Peyer's patch (tissue), 4 donors: ENCODE measurements at places on chromosomes 2 and 18. TPM values are rescaled to one million over a fixed set of nuclear protein-coding genes. Genes with fewer than 3 reads are reported as not detected.

DNA sequence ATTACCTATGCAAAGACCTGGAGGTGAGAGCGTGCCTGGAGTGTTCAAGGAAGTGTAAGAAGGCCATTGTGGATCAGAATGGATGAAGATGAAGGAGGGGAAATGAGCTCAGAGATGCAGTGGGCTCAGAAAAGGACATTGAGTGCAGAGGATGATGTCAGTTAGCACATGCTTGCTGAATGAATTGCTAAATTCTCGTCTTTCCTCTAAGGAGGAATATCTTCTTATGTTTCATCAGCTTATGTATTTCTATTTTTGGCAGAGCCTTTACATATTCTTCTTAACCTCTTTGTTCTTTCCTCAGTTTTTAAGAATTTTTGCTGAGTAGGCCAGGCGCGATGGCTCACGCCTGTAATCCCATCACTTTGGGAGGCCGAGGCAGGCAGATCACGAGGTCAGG is 30.9 kb downstream of the FAM171B start:
- no peak for DNase-seq

DNA sequence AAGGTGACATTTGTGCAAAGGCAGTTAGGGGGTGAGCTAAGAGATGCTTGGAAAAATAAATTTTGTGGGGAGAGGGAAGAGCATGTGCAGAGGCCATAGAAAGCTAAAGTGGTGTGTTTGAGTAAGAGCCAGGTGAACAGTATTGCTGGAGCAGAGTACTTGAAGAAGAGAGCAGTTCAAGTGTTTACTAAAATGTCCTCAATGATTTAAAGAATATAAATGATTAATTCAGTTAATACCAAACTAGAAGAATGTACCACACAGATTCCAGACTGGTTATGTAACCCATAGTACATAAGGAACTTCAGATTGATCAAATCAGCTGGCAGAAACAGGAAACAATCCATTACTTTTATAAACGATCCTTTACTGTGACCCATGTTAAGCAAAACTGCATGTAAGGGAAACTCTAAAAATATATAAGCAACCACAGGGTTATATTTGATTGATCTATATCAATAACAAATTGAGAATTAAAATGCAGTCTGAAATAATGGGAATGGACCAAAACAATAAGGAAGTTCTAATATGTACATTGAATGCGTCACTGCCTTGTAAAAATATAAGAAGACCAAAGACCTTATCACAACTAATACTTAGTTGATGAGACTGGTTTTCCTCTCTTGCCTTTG is 76.9 kb downstream of the LDAH start:
- DNase-seq: no peak

The IL1RL2 gene
- total RNA-seq: 0.57 TPM

DNA sequence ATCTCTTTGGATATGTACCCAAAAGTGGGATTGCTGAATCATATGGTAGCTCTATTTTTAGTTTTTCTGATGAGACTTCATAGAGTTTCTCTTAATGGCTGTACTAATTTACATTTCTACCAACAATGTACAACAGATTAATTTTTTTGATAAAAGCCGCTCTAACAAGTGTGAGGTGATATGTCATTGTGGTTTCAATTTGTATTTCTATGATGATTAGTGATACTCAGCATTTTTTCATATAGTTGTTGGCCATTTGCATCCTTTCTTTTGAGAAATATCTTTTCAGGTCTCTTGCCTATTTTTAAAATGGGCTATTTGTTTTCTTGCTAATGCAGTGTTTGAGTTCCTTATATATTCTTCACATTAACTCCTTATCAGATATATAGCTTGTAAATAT is 4.3 kb downstream of the IL18RAP start:
- DNase-seq: no peak

GRCh38 chr2:186484062-186484735 is 1.9 kb upstream of the ZC3H15 start:
- DNase-seq: no peak

The MFSD6 gene
- total RNA-seq: 184 TPM

The GAREM2 gene
- total RNA-seq: not detected

The EFR3B gene
- total RNA-seq: 0.40 TPM

DNA sequence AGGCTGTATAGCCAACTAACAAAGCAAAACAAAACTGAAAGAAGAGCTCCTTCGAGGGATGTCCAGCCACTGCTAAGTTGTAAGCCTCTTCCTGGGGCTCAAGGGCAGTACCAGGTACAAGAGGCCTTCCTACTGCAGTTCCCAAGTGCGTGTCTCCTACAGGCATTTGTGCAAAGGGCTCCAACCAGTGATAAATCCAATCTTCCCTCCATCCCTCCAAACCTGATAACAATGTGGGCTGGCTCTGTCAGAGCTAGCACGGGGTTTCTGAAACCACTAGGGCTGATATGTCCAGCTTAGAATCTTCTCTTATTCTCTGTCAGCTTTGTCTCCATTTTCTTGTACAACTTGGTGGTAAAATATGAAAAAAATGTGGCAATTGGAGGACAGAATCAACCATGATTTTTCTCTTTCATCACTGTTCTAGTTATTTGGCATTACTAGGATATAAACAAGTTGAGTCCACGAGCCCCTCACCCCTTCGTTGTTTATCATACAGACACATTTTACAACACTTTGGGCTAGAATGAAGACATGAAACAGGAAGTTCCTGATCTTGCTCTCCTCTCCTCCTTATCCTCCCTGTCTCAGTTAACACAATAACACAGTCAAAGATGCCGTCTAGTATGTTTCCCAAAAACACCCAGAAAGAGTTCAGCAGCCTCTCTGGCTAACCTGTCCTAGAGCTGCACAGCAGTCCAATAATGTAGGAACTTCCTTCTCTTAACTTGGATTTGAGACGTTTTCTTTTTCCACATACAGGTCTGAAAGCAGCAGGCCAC is 35.4 kb upstream of the WIPF1 start:
- DNase-seq: peak; percentile 28

The RRM2 gene
- total RNA-seq: 19.3 TPM

The SKOR2 gene
- total RNA-seq: not detected

DNA sequence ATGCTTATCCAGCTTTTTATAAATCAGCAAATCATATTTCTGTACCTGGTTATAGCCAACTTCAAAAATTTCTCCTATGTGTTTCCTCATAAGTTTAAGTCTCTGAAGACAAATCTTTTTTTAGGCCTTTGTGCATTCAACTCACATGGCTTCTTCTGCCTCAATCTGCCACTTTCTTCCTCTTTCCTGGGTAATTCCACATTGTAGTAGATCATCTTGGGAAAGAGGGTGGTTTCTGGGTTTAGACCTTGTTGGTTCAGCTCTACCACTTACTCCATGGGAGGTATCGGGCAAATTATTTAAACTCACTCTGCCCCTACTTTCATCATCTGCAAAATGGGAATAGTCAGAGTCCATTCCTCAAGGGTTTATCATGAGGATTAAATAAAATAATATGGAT is 707.0 kb upstream of the ZEB2 start:
- DNase-seq: no peak

The CLIP4 gene
- total RNA-seq: 19.7 TPM

The MYCN gene
- 5.0 TPM for total RNA-seq

GRCh38 chr18:52045946-52046675 is 293.9 kb upstream of the DCC start:
- no peak for DNase-seq

- DNase-seq: no peak
Observed at GRCh38 chr18:7590826-7591560, 23.9 kb downstream of the PTPRM start.

DNA sequence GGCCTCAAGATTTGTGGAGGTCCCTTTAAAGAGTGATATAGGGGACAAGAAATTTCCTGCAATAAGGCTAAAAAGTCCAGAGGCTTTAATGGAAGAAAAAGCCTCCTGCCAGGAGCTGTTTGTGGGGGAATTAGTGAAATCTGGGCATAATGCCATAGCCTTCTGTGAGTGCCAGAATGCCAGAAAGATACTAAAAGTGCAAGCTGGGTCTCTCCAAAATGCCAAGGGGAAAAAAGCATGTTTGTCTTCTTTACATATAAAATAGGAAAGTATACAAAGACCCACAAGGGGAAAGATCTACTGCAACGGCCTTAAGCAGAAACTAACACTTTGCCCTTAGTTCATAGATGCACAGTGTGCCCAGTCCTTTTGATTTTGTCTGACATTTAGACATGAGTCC is 647.7 kb upstream of the ZNF804A start:
- no peak for DNase-seq

GRCh38 chr2:175837046-175837445 is 165.0 kb downstream of the LNPK start:
- no peak for DNase-seq

The LHCGR gene
- total RNA-seq: not detected

GRCh38 chr2:16218625-16219024 is 278.3 kb downstream of the MYCN start:
- no peak for DNase-seq

The KCNS3 gene
- total RNA-seq: 14.0 TPM

- DNase-seq: no peak
Observed at GRCh38 chr2:67930156-67930555, 132.6 kb downstream of the C1D start.

GRCh38 chr2:48714245-48714644 is 41.3 kb downstream of the LHCGR start:
- DNase-seq: no peak

The CD28 gene
- total RNA-seq: 0.53 TPM

GRCh38 chr2:233386382-233387041 is 32.2 kb downstream of the DGKD start:
- DNase-seq: no peak

GRCh38 chr2:183089192-183089851 is 10.8 kb downstream of the DUSP19 start:
- DNase-seq: no peak

- DNase-seq: no peak
Observed at GRCh38 chr2:129742415-129743180, 236.9 kb upstream of the RAB6C start.

The ZNF512 gene
- total RNA-seq: 45.2 TPM

DNA sequence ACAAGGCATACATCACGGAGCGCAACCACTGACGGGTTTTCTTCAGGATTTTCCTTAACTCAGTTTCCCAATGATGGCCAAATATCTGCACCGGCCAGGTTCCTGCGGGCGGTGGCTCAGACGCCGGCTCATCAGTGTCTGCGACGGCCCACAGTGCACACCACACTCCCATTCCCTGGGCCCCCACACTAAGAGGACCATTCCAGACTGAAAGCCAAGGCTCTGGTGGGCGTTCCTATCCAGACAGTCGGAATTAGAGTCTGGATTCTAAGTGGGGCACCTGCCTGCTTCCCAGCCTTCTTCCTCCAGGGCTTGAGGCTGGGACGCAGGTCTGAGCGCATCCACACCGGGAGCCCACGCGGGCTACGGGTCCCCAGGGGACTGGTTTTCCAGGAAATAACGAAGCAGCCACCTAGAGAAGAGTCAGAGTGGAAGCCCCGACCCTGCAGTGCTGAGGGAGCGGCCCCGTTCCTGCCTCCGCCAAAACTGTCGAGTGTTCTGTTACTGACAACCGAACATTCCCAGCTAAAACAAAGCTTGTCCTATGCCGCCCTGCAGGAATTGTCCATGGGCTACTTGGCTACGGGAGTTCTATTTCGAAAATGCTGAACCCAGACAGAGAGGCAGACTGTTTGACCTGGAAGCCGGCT is 75.3 kb downstream of the TMEM18 start:
- no peak for DNase-seq

The GNAL gene
- 2.6 TPM for total RNA-seq

The ODC1 gene
- total RNA-seq: 91.6 TPM
